GM13976 (cell line): ENCODE measurements at places on chromosomes 1 and 21.
A peak's percentile ranks its signal among the peaks of the same experiment; 100 is the strongest.

DNA sequence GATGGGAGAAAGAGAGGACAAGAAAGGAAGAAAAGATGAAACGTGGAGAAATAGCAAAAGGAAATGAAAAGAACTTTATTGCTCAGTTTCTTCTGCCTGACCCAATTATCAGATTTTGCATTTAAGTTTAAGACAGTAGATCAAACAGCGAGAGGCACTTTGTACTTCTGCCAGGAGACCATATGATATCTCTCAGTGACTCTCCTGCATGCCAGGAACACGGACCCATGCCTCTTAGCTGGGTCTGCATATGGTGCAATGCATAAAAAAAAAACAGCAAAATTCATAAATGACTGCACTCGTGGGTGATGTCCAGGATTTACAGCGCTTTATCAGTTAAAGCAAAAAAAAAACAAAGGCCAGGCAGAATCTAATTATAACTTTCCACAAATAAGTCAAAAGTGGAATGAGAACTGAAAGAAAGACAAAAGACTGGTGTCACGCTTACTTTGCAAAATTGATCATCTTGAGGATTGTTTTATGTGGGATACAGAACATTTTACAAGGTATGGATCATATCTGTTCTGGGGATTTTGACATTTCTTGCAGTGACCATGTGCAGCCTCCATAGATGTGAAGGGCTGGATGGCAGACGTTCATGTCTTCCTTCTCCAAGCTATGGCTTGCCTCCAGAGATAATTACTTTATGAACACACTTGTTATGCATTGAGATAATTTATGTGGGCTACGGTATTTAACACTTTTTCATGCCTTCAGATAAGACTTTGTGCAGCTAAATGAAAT lies 79.5 kb downstream of the RUNX1 start:
- no peak for DNase-seq

DNA sequence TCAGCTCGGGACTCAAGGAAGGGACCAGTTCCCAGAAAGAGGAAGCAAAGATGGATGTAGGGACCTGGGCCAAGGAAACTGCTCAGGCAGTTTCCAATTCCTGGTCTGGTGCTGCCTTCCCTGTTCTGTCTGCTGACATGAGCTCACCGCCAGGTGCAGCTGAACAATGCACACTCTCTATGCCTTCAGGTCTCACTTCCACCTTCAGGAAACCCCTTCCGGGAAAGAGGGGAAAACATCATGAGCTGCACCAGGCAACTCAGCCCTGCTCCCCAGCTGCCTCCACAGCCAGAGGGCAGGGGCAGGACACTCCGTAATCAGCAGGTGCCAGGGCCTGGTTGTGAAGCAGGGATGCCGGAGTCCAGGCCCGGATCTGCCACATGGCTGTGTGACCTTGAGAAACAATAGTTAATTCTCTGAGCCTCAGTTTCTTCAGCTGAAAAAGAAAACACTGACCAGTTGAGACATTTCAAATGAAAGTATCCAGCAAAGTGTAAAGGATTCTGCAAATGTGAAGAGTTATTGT lies 27.8 kb downstream of the SMIM12 start:
- DNase-seq = no peak

- no peak for DNase-seq
Observed at GRCh38 chr1:14607295-14607694, 8.8 kb downstream of the KAZN start.

DNA sequence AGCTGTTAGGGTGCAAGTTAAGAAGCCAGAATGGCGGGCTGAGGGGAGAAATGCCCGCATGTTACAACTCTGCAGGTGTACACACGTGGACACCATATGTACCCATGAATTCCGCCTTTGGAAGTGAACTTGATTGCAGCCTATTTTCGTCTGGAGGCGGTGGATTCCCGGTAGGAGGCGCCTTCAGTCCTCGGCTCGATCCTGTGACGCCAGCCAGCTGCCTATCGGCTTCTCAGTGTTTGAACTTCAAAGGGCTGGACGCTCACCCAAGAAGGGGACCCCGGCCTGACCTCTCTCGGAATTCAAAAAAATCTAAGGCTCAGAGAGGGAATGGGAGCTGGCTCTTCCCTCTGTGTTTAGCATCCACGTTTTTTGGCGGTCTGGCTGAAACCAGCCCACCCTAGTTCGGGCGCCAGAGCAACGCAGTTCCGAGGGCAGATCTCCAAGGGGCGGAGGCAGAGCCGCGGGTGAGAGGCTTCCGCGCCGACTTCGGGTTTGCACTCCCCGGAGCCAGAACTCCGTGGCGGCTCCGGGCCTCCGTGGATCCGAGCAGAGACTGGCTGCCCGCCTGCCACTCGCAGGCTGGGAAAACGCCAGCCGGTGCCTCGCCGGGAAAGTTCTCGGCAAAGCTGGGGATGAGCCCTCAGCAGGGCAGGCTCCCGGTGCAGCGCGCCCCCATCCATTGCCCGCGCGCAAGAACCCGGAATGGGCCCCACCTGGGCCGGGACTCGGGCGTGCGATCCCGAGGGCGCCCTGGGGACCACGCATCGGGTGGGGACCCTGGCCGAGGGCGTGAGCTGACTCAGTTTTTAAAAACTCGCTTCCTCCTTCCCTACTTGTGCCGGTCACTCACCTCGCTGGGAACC lies 996 bp upstream of the TMEM51 start:
- DNase-seq = peak; percentile 57

GRCh38 chr1:55416164-55416842 lies 201.1 kb upstream of the USP24 start:
- DNase-seq = no peak

DNA sequence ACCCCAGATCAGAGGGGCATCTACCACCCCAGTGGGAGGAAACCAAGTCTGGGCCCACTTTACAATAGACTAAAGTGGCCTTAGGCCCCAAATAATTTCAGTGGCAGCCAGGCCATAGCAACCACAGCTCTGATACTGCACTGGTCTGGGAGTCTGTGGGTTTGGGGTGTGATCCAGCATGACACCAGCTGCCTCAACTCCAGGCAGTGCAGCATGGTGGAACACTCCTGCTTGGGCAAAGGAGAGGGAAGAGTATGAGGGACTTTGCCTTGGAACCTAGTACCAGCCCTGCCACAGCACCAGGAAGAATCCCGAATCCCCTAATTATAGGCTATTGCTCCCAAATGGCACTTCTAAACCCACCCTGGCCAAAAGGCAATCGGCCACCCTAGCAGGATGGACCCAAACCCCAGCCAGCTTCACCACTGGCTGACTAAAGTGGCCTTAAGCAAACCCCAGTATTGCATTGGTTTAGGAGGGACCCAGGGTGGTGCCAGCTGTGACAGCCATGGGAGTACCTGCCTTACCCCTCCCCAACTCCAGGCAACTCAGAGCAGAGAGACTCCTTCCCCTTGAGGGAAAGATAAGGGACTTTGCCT lies 47.1 kb downstream of the PACC1 start:
- DNase-seq = no peak

- no peak for DNase-seq
Observed at GRCh38 chr1:221227872-221228337, 348.7 kb downstream of the HLX start.

GRCh38 chr1:25710583-25711347 lies 89.2 kb upstream of the SELENON start:
- DNase-seq = no peak

DNA sequence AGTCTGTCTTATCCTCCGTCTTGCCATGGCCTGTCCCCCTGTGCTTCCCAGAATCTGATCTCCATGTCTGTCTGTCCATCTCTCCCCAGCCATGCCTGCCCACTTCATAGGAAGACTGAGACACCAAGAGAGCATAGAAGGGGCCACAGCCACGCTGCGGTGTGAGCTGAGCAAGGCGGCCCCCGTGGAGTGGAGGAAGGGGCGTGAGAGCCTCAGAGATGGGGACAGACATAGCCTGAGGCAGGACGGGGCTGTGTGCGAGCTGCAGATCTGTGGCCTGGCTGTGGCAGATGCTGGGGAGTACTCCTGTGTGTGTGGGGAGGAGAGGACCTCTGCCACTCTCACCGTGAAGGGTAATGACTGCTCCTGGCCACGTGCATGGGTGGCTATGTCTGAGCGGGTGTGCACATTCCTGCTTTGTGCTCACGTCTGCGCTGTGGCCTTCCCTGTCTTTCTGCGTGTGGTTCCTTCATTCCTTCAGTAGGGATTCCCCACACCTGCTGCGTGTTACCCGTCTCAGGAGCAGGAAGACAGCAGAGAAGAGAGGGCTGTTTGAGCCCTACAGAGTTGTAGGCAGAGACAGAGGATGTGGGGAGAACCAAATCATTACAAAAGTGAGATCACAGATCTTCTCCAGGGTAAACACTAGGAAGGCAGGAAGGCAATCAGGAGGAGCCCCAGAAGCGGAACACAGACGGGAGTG lies 80.8 kb downstream of the OBSCN start:
- no peak for DNase-seq
